GM12892 (cell line): ENCODE measurements at places on chromosomes 5 and 9.

- no peak for DNase-seq
These were observed 373.8 kb downstream of the NDUFS4 start for GRCh38 chr5:53934151-53934820.

DNA sequence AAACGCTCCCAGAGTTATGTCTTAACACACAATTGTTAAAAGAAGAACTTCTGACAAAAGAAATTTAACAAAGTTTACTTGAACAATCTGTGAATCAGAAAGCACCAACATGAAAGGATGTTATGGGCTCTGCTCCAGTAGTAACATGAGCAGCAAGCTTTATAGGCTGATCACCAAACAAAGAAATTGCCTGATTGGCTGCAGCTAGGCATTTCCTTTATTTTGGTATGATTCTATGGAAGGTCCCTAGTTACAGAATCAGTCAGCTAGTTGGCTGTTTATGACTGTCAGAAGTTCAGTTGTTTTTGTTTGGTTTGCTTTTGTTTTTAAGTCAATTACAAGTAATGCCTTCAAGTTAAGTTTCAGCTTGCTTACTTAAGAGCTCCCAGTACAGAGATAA lies 102.4 kb upstream of the SMC2 start:
- no peak for DNase-seq

GRCh38 chr9:137325124-137325523 lies 23.1 kb upstream of the NRARP start:
- no peak for DNase-seq

GRCh38 chr9:101398930-101399642 lies 435 bp downstream of the ZNF189 start:
- no peak for DNase-seq

DNA sequence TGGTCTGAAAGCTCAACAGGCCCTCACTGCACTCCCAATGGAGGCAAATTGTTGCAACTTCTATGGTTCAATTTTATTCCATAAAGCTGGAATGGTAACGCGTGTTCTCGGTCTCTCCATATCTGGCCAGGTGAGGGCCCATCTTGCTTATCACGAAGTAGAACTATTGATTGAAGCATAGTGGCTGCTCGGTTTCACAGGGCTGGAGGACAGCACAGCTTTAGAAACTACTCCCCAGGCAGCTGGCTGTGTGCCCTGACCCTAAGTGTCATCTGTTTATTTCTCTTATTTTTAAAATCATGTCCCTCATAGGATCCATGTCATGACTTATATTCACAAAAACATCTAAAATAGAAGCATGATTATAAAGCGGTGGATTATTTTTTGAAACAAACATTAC lies 223.4 kb downstream of the NPR3 start:
- DNase-seq, result no peak

DNA sequence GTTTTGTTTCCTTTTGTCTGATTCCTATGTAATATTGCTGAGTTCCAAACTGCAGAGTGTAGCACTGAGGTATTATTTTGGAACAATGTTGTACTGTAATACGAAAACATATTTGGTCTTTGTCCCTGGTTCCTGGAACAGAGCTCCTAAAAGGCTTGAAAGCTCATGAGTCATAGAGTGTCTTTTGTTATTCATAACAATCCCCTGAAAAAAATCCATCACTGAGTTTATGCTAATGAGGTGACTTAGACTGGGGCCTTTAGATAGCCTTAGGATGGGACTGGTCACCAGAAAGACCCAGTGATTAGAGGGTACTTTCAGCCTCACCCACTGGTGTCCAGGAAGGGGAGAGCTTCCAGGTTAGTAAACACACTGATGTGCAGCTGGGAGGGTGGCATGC lies 132.7 kb upstream of the POU5F2 start:
- DNase-seq, result no peak
